ENCODE measurements at places on chromosomes 4 and X.

DNA sequence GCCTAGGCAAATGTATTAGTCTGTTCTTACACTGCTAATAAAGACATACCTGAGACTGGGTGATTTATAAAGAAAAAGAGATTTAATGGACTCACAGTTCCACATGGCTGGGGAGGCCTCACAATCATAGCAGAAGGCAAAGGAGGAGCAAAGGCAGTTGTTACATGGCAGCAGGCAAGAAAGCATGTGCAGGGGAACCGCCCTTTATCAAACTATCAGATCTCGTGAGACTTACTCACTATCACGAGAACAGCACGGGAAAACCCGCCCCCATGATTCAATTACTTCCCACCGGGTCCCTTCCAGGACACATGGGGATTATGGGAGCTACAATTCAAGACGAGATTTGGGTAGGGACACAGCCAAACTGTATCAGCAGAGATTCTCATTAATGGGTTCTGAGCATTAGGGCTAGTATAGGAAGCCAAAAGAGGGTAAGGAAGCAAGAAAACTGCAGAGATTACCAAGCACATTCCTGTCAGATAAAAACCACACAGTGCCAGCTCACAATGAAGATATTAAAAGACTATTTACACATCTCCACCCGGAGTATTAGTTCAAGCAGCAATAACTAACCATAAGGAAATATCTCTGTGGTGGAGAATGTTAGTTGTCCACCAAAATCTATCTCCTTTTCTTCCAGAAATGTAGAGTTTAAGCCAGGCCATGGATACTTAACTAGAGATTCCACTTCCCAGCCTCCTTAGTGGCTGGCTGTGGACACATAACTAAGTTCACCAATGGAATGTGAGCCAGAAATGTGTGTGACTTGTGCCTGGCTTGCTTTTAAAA, 61.2 kb upstream of the HOPX start:
- ATAC-seq = no peak

- ATAC-seq = peak; percentile 32
These were observed 854 bp downstream of the RNF113A start for GRCh38 chrX:119870626-119871131.

- no peak for ATAC-seq
These were observed 84.0 kb upstream of the HPF1 start for GRCh38 chr4:169841776-169842175.

DNA sequence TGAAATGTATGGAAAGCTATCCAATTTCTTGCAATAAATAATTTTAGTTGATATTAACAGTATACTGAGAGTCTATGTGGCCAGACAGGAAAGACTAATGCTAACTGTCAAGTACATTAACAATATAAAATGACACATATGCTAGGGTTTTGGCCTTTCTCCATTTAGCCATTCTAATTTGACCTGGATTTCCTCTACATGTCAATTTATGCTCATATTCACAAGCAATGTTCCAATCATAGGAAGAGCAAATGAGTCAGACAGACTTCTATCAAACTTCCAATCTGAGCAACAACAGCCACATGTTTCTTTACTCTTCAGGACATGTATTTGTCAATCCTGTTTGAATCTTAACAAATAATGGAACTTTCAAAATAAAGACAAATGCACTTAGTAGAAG, 53.6 kb downstream of the CORIN start:
- ATAC-seq = no peak

DNA sequence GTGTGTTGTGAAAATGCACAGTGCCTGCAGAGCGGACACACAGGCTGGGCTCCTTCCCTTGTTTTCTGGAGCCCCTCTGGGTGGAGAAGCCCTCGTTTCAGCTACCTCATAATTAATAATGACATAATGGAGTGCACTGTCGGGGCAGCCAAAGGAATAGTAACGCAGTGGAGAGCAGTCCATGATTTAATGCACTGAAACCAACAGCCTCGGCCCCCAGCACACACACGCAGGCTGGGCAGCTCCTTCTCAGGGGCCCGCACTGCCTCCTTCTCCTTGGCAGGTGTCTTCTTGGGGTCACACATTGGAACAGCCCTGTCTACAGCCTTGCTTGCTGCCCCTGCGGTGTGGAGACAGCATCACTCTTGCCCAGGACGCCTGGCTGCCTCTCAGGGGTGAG, 89.2 kb downstream of the DCTD start:
- ATAC-seq = no peak

DNA sequence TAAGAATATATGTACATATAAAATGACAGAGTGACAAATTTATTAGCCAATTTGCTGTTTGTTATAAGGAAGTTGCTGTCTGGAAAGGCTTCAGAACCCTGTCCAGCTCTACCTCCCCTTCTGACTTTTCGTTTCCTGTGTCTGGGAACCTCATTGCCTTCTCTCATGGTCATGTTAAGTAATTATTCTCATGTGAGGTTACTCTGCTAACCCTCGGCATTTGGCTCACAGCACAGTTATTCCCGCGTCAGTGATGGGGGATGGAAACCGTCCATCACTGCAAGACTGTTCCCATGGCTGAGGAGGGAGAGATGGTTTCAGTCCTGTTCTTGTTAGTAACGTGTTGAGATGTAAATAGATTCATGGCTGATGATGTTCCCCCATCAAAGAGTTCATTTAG, 11.9 kb downstream of the EDNRA start:
- ATAC-seq = no peak

DNA sequence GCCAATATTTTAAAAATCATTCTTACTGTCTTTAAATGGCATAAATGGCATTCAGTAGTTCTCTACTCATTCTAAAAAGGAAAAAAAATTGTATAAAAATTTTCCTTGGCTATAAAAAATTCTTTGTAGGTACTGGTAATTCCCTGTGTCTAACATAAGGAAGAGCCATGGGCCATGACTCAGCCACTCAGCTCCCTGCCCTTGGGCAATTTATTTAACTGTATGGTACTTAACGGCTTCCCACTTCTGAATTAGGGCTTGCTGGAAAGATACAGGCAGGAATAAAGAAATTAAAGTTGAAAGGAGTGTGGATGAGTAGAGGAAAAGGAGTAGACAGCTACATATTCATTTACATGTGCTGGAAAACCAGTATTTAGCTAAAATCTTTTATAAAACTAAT, 30.6 kb downstream of the ABHD18 start:
- no peak for ATAC-seq

DNA sequence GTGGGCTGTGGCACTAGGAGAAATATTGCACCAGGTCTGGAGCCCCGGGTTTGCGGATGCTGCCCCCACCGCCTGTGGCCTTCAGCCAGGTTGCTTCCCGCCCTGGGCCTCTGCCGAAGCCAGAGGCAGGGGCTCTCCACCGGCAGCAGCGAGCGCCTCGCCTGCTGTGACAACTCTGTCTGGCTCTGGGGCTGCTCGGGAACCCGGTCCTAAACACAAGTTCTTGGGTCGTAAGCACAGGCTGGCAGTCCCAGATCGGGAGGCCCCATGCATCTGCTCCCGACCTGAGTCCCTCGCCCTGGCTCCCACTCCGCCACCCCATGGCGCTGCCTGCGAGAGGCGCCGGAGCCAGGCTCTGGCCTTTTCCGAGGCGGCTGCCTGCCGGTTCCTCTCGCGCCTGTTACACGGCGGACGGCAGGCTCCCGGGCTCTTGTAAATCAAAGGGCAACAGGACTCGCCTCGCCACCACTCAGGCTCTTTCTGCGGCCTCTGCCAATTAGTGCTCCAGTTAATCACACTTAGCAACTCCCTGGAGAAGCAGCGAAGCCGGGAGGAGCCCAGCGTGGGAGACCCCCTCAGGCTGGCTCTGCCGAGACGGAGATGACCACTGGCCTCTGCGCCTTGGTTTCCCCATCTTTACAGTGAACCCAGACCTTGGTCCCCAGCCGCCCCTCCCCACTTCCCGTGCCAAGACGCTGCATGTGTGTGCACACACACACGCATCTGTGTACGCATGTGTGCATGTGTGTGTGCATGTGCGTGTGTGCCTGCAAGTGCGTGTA, 109.2 kb downstream of the DCTD start:
- no peak for ATAC-seq

- ATAC-seq = no peak
These were observed 53.5 kb downstream of the PLAC1 start for GRCh38 chrX:134604701-134605311.

- ATAC-seq = no peak
These were observed 9.9 kb downstream of the MAGEA11 start for GRCh38 chrX:149721778-149722177.

DNA sequence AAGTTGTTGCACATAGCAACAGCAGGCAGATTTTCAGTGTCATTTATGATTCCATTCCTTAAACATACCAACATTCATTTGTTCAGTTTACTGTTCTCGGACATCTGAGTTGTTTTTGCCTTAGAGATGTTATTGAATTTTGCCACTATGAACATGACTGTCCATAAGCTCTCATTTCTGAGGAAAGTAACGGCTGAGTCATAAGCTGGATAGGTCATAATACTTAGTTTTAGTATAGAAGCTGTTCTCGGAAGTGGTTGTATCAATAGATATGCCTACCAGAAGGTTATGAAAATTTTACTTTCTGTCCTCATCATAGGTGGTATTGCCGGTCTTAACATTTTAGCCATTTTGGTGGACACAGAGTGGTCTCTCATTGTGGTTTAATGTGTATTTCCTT, 157.1 kb upstream of the CLNK start:
- ATAC-seq = no peak

DNA sequence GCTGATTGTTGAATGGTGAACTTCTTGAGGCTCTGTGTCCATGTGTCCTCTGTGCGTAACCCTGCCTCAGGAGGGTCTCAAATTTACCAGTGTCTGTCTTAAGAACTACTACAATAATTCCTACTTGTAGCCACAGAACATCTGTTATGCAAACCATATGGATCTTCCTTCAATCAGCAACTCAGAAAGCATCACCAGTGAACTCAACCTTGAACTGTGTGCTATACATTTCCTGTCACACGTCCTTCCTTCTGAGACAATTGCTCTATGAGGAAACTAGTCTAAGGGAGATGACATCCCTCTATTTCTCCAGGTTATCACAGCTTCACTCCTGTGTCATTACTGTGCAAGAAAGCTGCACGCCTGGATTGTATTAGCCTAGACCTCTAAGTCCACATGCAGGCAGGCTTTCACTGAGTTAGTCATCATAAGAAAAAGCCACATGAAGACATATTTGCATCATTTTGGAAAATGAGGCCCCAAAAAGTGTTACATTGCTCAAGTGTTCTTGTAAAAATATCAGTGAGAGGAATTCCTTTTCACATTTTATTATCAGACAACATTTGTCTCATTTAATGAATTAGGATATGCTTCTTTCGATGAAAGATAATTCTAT, 157.8 kb downstream of the AFF2 start:
- ATAC-seq = no peak

GRCh38 chr4:84050015-84050414, 449.1 kb downstream of the NKX6-1 start:
- ATAC-seq = no peak

DNA sequence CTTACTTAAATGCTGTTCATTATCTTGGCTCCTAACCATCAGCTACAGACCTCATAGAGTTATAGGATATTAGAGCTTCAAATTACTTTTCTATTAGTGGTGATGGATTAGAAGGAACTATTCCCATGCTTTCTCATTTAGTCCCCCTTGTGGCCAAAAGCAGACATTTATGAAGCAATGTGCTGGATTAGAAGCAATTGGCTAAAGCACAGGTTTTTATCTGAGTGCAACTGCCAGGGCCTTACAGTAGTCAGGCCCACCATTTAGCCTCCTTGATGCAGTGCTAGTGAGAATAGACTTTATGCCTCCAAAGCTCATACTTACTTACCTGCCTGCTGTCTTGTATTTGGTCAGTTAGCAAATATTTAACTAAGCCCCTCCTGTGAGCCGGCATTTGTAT, 93.0 kb downstream of the TSPAN7 start:
- no peak for ATAC-seq

DNA sequence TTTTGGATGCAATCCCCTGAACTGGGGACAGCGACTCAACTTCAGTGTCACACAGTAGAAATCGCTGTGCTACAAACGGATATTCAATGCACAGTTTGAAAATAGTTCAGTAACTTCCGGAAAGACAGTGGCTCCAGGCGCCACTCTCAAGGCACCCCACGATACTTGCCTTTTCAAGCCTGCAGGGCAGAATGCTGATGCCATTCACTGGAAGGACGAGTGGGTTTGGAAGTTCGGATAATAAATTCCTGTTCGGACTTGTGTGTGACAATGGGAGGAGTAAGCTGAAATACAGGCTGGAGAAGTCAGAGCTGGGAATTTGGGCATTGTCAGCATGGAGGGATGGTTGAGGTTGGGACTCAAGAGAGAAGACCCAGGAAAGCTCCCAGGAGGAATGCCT, 64.3 kb upstream of the HELT start:
- no peak for ATAC-seq

DNA sequence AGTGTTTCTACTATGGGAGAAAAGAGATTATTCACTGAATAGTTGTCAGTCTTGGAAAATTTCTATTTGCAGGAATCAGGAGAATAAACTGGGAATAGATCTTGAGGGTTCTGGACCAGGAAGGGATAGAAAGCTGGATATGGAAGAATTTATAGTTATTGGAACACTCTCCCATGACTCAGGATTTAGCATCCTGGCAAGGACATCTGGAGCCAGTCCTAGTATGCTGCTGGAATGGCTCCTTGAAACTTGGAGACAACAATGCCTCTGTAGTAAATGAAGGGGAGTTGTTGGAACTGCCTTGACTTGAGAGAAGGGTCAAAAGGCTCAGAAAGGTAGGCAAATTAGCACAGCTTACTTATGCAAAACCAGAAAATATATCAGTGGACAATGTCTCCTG, 23.5 kb upstream of the THOC2 start:
- ATAC-seq = no peak

GRCh38 chr4:99855678-99856077, 38.5 kb downstream of the LAMTOR3 start:
- ATAC-seq = peak; percentile 78

- no peak for ATAC-seq
These were observed 18.2 kb downstream of the GLRA3 start for GRCh38 chr4:174810834-174811233.

DNA sequence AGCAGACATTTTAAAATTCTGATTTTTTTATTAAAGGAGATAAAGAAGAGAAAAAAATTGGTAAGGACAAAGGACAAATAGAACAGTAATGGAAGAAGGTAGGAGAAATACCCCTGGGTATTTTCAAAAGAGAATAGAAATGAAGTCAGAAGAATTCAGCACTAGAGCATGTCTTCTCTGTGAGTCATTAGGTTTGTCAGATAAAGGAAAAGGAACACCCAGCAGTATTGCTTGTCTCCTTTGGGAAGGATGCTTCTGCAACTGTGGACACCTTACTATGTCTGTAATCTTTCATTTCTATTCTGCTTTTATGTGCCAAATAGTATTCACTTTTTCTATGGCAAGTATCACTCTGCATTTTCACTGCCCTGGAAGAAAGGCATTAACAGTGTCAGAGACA, 24.0 kb upstream of the PCDH7 start:
- ATAC-seq = no peak

DNA sequence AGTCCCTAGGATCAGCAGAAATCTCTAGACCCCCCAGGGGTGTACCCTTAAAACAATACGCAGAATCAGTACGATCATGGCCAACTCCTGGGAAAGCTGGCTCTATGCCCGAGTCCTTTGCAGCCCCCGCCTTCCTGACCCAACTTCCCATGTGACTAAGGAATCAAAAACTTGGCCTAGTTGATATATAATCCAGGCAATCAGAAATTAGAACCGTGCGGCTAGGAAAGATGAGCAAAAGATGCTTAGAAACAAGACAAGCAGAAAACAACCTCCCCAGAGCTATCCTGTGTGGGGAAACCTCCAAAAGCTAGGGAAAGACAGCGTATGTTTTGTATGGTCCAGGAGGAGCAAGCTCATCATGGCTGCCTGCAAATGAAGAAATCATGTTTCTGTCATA, 110.0 kb downstream of the PPARGC1A start:
- no peak for ATAC-seq
